ENCODE measurements at places on chromosomes 13 and 19.

DNA sequence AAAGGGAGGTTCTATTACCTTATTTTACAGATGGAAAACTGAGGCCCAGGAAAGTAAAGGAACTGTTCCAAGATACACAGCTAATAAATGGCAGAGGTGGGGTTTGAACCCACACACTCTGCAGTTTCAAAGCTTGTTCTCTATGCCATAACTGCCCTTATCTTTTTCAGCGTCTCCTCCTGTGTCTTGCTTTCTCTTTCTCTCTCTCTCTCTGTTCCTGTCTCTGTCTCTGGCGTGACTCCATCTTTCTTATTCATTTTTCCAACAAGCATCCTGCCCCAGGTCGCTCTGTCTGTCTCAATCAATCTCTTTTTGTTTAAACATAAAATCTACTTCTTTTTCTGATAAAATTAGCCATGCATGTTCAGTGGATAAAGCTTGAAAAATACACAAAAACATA, 3.2 kb upstream of the IFNL4 start:
- no peak for DNase-seq

- DNase-seq = no peak
Measured at GRCh38 chr13:32272021-32272683, 43.0 kb downstream of the ZAR1L start.

DNA sequence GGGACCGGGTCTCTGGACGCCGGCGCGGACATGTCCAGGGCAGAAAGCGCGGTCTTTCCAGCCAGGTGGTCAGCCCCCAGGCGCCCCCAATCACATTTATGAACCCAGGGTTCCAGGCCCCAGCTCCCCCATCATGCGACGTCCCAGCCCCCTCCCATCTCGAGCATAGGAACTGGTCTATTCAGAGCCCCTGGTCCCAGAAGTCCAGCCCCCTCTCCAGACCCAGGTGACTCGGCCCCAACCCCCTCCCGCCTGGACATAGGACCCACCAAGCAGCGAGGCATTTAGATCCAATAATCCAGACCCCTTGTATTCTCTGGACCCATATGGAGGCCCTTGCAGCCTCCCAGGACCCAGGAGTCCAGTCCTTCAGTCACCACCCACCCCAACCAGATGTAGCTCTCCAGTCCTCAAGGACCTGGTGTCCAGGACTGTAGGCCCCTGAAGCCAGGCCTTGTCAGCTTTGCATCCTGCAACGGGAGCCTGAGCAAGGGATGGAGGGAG, 501 bp downstream of the APLP1 start:
- no peak for DNase-seq

- peak; percentile 58 for DNase-seq
Measured at GRCh38 chr13:51613535-51613934, 29.3 kb downstream of the WDFY2 start.

DNA sequence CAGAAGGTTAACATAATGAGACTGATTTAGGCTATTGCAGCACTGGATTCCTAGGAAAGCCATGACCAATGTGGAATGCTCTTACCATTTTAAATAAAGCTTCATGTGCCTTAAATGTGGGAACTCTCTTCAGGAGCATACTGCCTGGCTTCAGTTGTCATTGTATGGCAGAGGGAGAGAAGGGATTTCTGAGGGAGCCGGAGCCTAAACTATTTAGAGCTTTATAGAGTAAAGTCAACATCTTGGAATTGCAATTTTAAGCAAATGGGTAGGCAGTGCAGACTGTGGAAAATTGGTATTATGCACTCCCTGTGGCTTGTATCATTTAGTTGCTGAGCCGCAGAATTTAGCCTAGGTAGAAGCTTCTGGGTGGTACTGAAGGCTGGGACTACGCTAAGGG, 2041.4 kb downstream of the PCDH9 start:
- no peak for DNase-seq

DNA sequence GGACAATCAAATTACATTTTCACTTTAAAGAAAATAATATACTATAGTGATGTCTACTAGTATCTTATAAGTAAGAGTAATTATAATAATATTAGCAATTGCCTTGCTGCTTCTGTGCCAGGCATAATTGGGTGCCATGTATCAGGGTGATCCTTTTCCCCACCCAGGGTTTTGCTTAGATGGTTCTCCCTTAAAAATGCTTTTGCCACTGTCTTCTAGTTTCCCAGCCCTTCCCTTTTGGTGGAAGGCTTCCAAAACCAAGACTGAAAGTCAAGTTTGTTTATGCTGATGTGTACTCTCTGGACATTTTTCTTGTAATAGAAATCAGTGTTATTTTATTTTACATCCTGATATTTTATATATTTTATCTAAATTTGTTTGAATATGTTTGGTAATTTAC, 77.8 kb downstream of the ITGBL1 start:
- no peak for DNase-seq

Data from NCI-H524 treated with DMSO at 0.1 percent for 48 hours (cell line).